NCI-H69 (cell line): ENCODE measurements at places on chromosomes 6 and 20.

DNA sequence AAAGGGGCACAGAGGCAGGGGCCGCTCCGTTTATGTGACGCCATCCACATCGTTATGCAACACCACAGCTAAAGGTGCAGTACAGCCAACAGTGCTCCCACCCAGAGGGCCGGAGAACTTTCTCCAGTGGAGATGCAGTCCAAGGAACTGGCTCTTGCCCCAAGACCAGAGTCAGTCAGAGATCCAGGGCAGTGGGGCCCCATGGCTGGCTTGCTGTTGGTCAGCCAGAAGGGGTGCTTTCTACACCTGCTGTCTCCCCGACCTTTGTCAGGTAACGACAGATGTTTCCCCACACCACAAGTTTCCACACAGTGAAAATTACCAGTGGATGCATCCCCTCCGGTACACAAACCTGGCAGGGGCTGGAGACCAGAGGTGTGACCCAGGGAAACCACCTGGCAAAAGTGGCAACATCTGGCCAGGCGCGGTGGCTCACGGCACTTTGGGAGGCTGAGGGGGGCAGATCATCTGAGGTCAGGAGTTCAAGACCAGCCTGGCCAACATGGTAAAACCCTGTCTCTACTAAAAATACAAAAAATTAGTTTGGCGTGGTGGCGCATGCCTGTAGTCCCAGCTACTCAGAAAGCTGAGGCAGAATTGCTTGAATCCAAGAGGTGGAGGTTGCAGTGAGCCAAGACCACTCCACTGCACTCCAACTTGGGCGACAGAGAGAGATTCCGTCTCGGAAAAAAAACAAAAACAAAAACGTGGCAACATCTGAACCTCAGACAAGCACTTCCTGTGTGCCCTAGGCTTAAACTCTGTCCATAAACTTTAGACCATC is 34.9 kb downstream of the UBE2V1 start:
- DNase-seq = no peak

- DNase-seq = peak; percentile 68
Observed at GRCh38 chr6:71420095-71420692, 131.6 kb downstream of the OGFRL1 start.

DNA sequence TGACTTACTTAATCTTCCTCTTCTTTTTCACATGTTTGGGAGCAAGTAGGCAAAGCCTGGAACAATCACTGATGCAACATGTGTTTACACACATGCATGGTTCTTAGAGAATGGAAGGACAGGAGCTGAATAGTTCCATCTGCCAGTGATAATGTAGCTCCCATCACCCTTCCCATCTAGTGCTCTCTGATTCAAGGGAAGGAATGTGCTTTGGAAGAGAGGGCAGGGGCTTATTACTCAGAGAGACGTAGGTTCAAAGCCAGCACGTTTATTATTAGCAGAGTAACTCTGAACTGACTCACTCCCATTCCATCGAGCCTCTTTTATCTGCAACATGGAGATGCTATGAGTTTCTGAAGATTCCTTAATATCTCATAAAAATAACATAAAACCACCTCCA is 211.9 kb downstream of the GMPR start:
- DNase-seq = no peak

GRCh38 chr20:62805155-62805710 is 598 bp downstream of the OGFR start:
- peak; percentile 31 for DNase-seq

GRCh38 chr20:51306521-51307358 is 235.8 kb downstream of the NFATC2 start:
- DNase-seq = peak; percentile 59

- DNase-seq = no peak
Observed at GRCh38 chr20:59013031-59013951, 5.9 kb upstream of the TUBB1 start.

DNA sequence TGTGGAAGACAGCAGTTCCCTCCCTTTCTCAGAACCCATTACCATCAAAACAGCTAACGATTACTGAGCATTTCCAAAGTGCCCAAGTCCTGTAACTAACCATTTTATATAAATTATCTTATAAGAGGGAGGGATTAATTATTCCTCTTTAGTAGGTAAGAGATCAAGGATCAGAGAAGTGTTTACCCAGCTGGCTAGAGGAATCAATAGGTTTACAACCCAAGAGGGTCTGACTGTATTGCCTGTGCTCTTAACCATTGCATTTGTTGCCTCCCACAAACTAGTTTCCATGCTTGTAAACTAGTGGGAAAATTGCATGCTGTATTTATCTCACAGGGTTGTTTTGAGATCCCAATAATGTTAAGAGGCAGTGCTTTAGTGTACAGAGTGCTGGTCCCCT is 3.7 kb upstream of the DBNDD2 start:
- DNase-seq = peak; percentile 7

GRCh38 chr20:35199740-35200139 is 26.8 kb upstream of the MMP24 start:
- DNase-seq = no peak

DNA sequence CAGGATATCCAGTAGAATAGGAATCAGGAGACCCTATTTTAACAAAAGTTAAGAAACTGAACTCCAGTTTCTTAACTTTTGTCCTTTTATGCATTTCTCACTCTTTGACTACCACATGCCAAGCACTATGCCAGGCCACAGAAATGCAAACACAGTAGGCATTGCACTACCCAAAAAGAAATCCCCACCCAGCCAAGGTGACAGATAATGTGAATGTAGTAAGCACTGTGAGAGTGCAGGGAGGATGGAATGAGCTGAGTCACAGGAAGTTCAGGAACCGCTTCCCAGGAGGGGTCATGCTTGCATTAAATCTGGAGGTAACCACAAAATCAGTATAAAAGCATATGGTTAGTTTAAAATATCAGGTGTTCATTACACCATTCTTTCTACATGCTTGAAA is 20.1 kb upstream of the FAM83C start:
- DNase-seq = peak; percentile 44

GRCh38 chr6:148240461-148240840 is 102.2 kb upstream of the SASH1 start:
- DNase-seq = no peak

DNA sequence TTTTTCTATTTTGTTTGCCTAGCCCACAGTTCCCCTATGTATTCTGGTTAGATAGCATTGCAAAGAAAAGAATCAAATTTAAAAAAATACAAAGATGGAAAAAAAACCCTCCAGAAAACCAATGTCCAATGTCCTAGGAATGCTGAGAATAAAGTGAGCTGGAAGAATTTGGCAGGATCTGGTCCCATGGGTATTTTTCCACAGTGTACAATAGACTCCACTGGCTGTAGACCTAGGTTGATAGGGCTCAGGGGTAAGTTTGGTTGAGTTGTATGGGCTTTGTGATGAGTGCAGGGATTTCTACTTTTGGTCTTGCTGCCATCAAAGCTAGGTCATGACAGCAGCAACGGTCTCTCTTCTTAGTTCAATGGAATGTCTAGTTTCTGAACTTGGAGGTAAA is 41.5 kb downstream of the SLC22A2 start:
- no peak for DNase-seq

DNA sequence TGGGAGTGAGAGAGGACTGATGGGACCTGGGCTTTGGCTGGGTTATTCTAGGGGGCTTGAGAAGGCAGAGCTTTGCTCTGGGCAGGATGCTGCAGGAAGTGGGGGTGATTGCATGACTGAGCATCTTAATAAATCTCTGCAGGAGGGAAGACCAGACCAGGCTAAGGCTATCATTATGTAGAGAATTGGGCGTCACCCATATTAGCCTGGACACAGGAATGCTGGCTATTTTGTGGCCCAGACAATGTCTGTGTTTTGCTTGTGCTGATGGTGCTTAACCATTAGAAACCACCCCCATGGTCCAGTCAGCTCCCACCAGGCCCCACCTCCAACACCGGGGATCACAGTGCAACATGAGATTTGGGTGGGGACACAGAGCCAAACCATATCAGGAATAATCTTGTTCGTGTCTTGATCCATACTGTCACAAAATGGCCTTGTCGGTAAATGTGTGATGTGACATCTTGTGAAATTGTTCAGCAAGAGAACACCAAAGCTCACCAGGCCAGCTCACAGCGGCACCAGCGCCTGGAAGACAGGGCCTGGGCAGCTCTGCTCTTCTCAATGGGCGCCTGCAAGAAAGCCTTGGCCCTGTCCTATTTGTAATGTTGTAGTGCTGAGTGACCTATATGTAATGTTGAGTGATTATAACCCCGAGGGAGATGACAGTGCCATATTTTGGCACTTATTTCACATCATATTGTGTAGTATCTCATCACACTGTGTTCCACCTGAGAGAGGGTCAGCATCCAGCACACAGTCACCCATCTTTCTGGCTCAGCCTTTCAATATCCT is 211.8 kb downstream of the QKI start:
- DNase-seq = peak; percentile 55

DNA sequence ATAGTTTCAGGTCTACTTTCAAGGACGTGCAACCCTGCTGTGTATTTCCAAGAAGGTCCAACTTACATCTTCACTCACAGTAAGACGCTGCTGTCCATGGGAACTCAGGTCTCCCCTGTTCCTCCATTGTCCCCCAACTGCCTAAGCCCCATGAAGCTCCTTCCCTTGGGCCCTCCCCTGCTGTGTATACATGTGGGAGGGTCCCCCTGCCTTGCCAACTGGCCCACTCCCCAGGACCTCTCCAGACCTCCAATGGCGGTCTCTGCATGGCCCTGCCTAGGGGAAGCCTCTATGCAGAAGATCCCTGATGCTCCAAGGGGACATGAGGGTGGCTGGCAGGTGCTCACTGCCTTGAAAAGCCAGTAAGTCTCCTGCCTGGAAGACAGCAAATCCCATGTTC is 186.7 kb upstream of the CST7 start:
- DNase-seq = no peak

- DNase-seq = no peak
Observed at GRCh38 chr20:59381689-59382088, 81.3 kb downstream of the EDN3 start.

DNA sequence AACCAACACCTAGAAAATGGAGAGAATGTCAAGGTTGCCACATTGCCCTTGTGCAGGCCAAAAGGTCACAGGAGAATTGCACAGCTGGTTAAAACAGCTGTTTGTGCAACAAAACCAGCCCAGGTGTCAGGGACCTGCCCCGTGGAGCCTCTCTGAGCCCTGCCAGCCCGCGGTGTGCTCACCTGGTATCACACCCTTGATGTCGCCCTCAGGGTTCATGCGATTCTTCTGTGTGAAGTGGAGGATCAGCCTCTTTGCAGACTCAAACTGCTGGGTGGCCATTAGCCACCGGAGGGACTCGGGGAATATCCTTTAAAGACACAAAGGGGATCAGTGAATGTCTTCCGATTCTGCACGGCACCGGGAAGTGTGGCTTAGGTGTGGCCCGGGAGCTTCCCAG is 39.2 kb downstream of the PSMG4 start:
- DNase-seq = peak; percentile 57

GRCh38 chr6:150813319-150813992 is 52.0 kb upstream of the MTHFD1L start:
- DNase-seq = peak; percentile 6

DNA sequence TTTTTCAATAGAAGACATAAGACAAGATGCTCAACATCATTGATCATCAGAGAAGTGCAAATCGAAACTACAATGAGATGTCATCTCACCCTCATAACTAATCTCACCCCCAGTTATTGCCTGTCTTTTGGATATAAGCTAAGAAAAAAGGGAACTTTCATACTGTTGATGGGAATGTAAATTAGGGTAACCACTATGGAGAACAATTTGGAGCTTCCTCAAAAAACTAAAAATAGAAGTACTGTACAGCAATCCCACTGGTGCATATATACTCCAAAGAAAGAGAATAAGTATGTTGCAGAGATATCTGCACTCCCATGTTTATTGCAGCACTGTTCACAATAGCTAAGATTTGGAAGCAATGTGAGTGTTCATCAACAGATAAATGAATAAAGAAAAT is 26.4 kb upstream of the PHF3 start:
- no peak for DNase-seq

GRCh38 chr20:4813863-4814695 is 92.4 kb downstream of the PRND start:
- DNase-seq = no peak

- DNase-seq = no peak
Observed at GRCh38 chr6:96235927-96236326, 220.2 kb downstream of the FUT9 start.

GRCh38 chr6:5295623-5296022 is 34.3 kb downstream of the FARS2 start:
- DNase-seq = no peak

DNA sequence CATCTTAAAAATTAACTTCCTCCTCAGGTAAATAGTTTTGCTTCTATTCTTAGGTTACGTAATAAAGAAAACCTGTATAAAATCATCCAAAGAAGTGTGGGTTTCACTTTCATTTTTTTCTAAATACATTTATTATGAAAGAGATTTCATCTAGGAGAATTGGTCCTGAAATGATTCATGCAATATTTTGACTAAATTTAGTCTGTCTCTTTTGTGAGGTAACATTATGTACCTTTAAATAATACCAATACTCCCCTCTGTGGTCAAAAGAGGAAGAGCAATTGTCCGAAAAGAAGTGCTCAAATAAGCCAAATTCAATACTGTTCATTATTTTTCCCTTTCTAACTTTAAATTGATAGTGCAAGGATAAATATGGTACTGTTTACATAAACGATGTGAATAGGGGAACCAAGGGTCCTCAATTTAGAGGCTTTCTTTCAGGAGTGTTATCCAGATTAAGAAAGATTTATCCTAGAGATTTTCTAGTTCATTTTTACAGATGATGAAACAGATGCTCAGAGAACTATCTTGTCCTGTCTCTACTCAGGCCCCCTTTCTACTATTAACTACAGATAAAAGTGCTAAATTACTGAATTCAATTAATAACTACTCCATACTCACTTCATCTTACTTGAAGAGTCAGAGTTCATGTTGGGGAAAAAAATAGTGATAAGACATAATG is 26.2 kb downstream of the CYP39A1 start:
- peak; percentile 48 for DNase-seq

GRCh38 chr6:16432075-16433032 is 194.0 kb downstream of the GMPR start:
- peak; percentile 65 for DNase-seq

GRCh38 chr6:30100585-30101443 is 12.1 kb downstream of the TRIM31 start:
- peak; percentile 71 for DNase-seq

- DNase-seq = peak; percentile 14
Observed at GRCh38 chr6:56243518-56244070, 3.8 kb downstream of the COL21A1 start.
